ENCODE measurements at places on chromosomes 7 and 10.

- peak; percentile 86 for DNase-seq
These were observed 14.7 kb downstream of the LZTS2 start for GRCh38 chr10:101014230-101014884.

GRCh38 chr7:111873963-111874690 lies 311.8 kb upstream of the IMMP2L start:
- no peak for DNase-seq

DNA sequence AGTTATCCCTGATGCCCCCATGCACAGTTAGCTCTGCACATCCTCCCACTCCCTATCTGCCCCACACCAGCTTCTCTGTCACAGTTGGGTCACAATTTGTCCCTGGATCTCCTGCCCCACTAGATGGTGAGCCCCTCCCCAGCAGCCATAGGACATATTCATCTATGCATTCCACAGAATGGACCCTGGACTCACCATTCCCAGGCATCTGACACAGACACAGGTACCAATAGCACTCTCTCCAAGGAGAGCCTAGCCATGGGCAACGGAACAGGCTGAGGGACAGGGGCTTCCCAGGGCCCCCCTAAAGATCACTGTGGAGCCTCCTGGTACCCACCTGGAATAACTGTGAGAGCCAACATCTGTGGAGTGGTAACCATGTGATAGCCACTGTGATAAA lies 34.7 kb upstream of the EEPD1 start:
- DNase-seq, result no peak

DNA sequence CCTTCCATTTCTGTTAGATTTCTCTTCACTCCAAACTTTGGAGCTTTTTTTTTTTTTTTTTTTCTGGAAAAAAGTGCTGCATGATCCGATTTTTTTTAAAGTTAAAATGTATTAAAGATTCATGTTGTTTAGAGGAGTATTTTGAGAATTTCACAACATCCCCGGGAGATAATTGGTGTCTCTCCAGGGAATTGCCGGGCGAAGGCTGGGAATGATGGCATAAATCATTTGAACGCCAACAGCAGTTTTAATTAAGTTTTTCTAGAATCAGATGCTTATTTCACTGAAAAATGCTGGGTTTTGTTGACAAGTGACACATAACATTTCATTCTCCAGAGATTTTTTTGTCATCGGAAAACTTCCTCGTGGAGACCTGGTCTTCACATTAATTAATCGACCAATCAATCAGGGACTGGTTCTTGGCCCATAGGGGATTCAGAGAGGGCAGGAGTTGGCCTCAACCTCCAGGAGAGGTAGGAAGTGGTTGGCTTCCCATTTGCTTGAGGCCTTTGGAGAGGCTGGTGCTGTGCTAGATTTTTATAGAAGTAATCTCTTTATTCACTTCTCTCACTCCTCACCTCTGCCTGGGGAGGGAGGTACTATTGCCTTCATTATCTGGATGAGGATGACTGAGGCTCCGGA lies 439.4 kb downstream of the TYW1 start:
- no peak for DNase-seq

DNA sequence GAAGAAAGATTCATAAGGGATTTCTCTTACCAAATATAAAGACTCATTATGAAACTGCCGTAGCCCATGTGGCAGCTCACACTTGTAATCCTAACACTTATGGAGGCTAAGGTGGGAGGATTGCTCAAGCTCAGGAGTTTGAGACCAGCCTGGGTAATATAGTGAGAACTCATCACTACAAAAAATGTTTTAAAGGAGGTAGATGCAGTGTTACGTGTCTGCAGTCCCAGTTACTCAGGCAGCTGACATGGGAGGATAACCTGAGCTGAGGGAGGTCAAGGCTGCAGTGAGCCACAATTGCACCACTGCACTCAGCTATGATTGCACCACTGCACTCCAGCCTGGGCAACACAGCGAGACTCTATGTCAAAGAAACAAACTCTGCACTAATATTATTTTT lies 18.1 kb upstream of the DNA2 start:
- DNase-seq, result no peak

GRCh38 chr10:71545001-71545400 lies 148.3 kb downstream of the CDH23 start:
- no peak for DNase-seq

- no peak for DNase-seq
These were observed 86.0 kb upstream of the ARID5B start for GRCh38 chr10:61815496-61815895.

All from KBM-7 (cell line).